ENCODE measurements at places on chromosomes 1 and 21.

DNA sequence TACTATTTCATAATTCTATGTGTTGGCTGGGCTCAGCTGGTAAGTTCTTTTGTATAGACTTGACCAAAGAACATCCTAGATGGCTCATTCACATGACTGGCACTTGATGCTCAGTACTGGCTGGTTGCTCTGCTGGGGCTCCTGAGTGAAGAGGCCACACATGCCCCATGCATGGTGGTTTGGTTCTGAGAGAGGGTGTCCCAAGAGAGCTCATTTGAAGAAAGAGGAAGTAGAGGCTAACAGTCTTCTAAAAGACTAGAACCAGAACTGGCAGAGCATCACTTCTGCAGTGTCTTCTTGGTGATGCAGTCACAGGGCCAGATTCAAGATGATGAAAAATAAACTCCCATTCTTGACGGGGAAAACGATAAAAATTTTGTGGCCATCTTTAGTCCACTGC is 5.2 kb upstream of the BACH1 start:
- DNase-seq, result no peak

DNA sequence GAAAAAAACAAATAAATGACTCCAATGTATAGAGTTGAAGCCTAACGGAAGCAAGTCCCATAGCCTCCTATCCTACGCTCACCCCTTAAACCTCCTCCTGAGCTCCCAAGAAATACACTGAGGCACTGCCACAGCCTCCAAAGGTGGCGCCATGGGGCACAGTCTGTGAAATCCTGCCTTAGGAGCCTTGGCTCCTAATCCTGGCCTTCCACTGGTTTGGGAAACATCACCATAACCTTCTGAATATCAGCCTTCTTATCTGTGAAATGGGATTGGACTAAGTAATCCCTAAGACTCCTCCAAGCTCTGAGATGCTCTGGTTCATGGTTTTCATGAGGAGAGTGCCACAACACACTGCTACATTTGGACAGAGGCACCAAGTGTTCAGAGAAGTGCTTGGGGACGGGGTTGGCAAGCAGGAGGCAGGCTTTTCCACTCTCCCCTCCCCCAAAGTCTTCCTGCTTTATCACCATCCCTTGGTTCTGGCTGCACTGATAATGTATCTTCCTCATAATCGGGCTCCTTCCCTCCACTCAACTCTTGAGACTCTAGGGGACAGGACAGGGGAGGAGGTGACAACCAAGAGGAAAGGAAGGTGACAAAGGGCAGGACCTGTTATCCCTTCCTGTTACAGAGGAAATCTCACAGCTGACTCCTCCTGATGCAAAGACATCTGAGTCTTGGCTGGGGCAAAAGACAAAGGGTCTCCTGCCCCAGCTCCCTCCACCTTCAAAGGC is 2.7 kb downstream of the SLAMF7 start:
- DNase-seq, result no peak

DNA sequence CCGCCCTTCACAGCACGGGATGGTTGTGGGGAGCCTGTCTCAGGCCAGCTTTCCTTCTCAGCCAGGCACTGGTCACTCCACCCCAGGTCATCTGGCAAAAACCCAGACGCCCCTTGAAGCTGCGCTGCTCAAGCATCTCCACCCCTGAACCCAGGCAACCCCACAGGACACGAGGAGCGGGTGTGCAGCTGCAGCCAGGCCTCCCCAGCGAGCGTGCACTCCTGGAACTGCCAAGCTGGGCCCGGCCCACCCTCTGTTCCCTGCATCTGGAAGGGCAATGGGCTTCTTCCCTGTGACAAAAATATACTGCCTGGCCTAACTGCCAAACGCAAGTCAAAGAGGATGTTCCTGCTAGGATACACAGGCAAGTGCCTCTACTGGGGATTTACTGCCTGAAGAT is 39.7 kb downstream of the SLC66A1 start:
- DNase-seq, result no peak

- DNase-seq, result no peak
Observed at GRCh38 chr1:43306688-43307457, 6.1 kb downstream of the TIE1 start.

GRCh38 chr1:223514644-223515043 is 121.4 kb downstream of the CCDC185 start:
- no peak for DNase-seq

Measured in CD4-positive, alpha-beta T cell treated with Interleukin-2 at 100 ng/mL for 4 hours (primary cell).